Non-pigmented ciliary epithelial cell (primary cell): ENCODE measurements at places on chromosomes 2 and 18.

DNA sequence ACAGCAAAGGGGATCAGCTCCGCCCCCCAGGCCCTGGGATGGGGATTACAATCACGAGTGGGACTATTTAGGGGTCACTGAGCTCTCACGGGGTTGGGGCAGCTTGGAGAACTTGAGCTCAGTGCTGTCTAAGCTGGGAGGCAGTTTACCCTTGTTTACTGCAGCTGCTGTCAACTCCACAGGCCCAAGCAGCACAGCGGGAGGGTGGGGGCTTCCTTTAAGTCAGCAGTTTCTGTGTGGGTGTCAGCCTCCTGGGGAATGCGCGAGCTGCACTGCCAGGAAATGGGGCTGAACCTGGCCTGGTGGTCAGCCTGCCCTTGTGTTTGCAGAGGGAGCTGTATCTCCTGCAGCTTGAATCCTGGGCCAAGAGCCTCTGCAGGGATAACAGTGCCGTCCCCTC, 29.8 kb downstream of the TOGARAM2 start:
- peak; percentile 55 for DNase-seq

- no peak for DNase-seq
Observed at GRCh38 chr18:45751766-45752165, 27.8 kb downstream of the SLC14A1 start.

DNA sequence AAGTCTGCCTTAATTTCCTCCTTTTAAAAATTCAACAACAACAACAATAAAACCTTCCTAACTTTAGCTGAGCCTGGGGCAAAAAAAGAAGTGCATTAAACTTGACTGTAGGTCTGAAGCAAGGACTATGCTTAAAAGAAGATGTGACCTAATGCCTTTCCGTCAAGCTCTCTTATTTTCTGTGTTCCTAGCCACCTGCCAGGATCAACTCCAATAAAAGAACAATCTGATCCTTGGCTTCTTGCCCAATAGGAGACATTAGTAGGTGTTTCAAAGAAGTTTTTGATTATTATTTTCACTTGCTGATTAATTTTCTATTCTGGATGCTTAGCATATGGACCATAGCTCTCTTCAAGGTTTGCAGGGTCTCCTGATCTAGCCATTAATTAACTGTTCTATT, 237.5 kb downstream of the STK39 start:
- no peak for DNase-seq

- no peak for DNase-seq
Observed at GRCh38 chr18:37277804-37278203, 287.8 kb downstream of the CELF4 start.

GRCh38 chr2:100888601-100889000, 68.7 kb downstream of the NPAS2 start:
- no peak for DNase-seq

DNA sequence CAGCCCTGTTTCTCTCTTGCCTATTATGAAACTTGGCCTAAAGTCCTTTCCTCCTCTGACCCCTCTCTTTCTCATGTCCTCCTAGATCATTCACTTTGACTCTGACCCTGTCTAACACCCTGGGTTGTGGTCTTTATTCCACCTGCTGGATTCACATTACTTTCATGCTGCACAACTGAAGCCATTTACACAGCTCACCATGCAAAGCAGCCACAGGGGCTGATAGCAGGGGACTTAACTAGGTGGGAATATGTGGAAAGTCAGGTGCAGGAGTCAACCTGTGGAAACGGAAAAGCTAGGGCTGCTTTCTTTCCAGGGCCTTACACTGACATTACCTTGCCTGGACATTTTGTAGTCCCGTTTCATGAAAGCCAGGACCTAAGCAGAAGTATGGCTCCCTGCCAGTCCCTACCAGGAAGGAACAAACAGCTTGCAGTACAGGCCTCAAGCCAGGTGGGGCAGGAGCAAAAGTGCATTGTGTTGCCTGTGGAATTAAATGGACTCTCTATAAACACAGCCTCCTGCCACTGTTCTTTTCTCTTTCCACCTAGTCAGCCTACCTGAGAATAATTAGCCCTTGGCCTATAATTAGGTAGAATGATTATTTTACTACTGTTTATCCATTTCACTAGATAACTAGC, 11.8 kb downstream of the MAPRE3 start:
- no peak for DNase-seq

DNA sequence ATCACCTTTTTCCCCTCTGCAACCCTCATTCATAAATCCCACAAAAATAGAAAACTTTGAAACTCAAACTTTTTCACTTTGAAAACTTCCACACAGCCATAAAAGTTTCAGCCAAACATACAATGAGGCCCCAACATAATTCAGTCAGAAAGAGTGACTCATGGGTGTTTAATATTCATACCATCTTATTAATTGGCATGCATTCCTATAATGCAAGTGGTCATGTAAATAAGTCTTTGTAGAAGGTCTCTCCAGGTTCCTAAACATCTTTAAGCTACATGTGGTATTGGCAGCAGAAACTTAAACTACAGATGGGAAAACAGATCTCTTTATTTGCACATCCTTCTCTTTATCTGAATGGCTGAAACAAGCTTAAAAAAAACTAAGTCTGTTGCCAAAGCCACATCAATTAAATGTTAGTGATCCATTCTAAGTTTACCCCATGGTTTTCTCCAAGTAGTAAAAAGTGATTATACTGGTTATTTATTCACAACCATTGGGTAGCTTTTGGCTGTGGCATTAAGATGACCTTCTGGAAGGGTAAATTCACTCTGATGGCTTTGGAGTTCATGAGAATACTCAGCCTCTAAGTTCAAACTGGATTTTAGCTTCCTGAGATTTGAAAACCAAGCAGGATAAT, 70.2 kb upstream of the LYPD1 start:
- no peak for DNase-seq

GRCh38 chr2:109020217-109020637, 31.2 kb upstream of the EDAR start:
- peak; percentile 36 for DNase-seq

DNA sequence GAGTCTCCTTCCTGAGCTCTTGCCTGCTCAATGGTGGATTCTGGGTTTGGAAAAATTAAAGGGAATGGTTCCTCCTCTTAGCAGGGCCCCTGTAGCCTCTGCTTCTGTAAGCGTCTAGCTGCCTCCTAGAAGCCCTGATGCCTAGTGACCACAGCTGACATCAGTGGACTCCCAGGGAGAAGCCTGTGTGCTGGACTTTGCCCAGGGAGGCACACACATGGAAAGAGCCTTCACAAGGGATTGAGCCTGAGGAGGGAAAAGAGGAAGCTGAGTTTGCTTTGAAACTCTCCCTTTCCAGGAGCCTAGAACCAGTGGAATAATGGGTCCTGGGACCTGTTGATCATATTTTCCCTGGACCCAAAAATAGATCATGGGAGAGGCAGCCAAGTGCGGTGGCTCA, 1.4 kb upstream of the CFAP65 start:
- no peak for DNase-seq

DNA sequence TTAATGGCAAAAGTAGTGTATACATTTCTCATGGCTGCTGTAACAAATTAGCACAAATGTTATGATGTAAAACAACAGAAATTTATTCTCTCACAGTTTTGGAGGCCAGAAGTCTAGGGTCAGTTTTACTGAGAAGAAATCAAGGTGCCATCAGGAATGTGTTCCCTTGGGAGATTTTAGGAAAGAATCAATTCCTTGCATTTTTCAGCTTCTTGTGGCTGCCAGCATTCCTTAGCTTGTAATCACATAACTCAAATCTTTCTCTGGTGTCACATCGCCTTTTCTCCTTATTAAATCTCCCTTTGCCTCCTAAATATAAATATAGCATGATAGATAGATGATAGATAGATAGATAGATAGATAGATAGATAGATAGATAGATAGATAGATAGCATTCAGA, 307.0 kb upstream of the REG3G start:
- DNase-seq, result peak; percentile 3

- no peak for DNase-seq
Observed at GRCh38 chr2:78999406-78999805, 26.1 kb upstream of the REG3G start.

DNA sequence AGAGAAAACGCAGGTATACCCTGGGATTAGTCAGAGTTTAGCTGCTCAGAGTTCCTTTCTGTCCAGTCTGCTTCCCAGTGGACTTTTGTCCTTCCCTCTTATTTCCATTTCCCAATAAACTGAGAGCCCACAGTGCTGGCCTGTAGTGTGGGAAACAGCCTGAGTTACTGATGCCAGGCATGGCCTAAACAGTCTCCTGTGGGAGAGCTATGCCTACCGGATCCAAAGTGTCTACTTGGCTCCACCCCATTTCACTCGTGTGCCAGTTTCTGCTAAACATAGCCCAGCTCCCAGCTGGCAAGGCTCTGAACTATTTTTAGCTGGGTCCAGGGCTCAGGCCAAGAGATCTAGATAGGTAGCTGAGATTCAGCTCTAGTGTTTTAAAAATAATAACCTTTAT, 15.6 kb upstream of the PPP1CB start:
- DNase-seq, result no peak

DNA sequence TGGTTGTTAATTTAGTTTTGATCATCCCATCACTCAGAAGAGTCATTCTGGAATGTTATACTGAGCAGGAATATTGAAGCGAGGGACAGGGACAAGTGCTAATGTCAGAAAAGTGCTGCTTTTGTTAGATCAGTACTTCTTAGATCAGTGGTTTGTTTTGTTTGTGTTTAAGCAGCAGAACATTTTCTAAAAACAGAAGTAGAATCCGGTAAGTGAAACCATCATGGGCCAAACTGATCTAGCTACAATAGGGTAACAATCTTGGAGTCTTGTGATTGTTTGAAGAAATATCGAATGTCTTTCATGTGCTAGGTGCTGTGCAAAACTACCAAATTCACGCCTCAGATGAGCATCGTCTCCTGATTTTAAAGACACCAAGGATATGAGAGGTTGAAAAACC, 45.1 kb upstream of the SEC11C start:
- no peak for DNase-seq

DNA sequence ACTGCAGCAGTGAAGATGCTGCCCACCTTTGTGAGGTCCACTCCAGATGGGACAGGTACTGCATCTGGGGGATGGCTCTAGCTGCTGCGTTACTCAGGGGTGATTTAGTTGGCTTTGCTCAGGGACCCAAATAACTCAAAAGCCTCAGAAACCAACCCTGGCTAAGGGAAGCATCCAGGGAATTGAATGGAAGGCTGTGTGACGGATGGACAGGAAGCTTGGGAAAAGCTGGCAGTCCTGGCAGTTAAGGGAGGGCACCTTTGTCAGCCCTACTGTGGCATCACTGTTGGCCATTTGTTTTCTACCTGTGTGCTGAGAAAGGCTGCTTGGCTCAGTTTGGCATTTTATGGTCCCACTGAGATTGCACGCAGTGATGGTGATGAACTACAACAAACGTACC, 20.5 kb downstream of the HK2 start:
- no peak for DNase-seq
